ENCODE measurements at places on chromosomes 6 and 20.

DNA sequence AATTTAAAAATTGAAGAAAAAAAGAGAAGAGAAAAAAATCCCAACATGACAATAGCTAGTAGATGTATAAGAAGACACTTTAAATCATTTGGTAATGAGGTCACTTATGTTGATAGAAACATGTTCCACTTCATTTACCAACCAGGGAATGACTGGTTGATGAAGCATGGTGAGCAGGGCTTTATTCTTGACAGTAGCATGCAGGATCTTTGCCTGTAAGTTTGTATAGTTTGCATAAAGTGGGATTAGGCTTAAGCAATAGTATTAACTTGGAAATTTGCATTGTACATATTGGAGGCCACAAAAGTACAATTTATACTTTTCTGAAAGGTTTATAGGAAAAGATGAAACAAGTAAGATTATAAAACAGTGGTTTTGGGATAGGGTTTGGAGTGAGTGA is 67.0 kb downstream of the NOX3 start:
- no peak for DNase-seq

- DNase-seq: no peak
Observed at GRCh38 chr6:17859846-17860245, 127.6 kb downstream of the KIF13A start.

- DNase-seq: no peak
Observed at GRCh38 chr20:440148-440547, 22.2 kb downstream of the TBC1D20 start.

- DNase-seq: no peak
Observed at GRCh38 chr6:37233541-37233940, 24.0 kb upstream of the TBC1D22B start.

GRCh38 chr6:106901062-106901461 is 73.5 kb downstream of the CD24 start:
- DNase-seq: no peak

DNA sequence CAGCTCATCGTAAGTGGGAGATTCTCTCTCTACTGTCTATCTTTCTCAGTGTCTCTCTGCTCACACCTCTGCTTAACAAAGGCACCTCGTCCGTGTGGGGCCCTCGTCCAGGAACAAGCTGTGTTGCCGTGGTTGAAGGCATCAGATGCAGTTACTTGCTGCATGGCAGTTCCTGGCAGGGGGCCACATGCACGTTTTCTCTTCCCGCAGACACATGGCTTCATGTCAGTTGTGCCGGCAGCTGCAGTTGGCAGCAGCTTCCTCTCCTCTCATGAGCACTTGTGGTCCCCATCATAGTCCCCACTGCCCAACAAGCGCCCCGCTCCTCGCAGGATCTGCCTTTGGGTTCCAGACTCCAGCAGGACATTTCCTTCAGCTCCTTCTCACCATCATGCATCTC is 7.1 kb upstream of the AFDN start:
- no peak for DNase-seq

GRCh38 chr6:132257561-132257960 is 143.7 kb downstream of the MOXD1 start:
- no peak for DNase-seq

- DNase-seq: no peak
Observed at GRCh38 chr6:95648636-95649035, 71.3 kb downstream of the MANEA start.

- DNase-seq: no peak
Observed at GRCh38 chr6:158729906-158730540, 80.2 kb downstream of the SYTL3 start.

Measured in CD4-positive, alpha-beta T cell treated with Interleukin-15 for 1 hour (primary cell).